GM04503 (cell line): ENCODE measurements at places on chromosomes 2 and 18.
A peak's percentile ranks its signal among the peaks of the same experiment; 100 is the strongest.

DNA sequence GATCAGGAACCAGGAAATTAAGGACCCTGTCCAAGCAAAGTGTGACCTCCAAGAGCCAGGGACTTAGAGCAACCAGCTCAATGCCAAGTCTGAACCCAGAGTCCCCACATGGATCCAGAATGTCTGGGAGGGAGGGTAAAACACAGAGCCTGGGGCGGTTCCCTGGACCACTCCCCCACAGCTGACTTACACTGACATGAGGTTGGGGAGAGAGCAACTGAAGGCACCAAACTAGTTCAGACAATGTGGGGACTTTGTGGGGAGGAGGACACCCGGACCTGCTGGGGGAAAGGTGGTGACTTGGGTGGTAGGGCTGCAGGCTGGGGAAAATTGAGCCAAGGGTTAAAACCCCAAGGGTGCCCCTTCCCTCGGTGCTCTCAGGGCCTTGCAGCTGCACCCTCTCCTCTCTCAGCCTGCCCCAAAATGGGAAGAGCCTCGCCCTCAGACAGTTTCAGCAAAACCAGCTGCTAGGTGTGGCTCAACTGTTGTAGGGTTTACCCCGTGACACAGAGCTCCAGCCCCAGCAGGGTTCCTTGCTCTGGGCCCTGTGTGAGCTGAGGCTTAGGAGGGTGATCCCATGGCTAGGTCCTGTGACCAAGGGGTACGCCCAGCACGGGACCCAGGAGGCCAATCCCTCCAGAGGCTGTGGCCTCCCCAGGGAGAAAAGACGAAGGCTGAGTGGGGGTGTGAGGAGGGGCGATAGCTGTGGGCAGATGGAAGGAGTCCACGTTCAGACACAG is 28.6 kb downstream of the MARCO start:
- no peak for DNase-seq

DNA sequence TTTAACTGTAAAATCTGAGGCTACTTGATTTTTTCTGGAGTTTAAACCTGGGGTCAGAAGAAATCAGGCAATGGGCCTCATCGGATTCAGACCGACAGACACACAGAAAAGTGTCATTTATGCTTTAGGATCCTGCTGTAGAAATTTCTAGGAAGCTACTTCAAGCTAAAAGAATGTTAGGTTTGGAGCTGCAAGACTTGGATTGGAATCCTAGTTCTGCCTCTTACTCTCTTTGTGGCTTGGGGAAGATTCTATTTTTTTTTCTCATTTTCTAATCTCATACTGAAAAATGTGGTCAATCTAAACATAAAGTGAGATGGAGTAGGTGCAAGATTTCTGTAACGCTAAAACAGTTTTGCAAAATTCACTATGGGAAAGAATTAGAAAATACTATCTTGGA is 48.8 kb upstream of the KCNE4 start:
- DNase-seq, result no peak

- peak; percentile 85 for DNase-seq
Measured at GRCh38 chr2:157468931-157469708, 25.2 kb upstream of the CYTIP start.

- no peak for DNase-seq
Measured at GRCh38 chr2:1011006-1011405, 60.4 kb downstream of the SNTG2 start.

DNA sequence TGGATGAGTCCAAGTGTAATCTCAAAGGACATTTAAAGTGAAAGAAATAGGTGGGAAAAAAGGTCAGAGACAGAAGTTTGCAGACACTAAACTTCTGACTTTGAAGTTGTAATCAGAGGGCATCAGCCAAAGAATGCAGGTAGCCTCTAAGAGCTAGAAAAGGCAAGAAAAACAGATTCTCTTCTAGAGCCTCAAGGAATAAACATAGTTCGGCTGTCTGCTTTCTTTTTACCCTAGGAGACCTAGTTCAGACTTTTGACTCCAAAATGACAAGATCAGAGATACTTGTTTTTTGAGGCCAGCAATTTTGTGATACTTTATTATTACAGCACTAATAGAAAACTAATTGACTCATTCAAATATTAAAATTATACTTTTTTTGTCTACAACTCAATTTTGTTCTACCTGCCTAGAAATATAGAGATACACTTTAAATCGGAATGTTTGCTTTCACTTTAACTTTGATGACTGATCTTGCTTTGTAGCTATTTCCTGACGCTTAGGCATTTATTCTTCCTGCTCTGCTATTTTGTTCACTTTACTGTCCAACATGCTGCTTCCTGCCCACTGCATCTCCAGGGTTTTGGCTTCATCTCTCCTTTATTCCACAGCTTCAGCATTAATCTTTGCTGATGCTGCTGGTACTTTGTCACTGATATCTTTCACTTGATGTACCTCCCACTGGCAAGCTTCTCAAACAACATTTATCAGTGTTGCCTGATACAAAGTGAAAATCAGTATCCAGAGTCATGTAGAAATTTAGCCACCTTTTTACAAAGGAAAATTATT is 272.5 kb downstream of the DSEL start:
- no peak for DNase-seq

DNA sequence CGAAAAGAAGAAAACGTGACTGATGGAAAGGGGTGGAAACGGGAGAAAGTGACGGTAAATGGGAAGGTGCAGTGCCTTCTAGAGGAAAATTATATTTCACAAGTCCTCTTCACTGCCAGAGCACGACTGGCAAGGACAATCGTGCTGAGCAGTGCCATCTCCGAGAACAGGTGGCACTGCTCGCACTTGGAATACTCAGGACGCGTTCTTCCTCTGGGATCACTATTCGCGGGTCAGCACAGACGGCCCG is 364 bp downstream of the STAT1 start:
- DNase-seq, result no peak

- no peak for DNase-seq
Measured at GRCh38 chr18:34370704-34371395, 146.1 kb upstream of the NOL4 start.

DNA sequence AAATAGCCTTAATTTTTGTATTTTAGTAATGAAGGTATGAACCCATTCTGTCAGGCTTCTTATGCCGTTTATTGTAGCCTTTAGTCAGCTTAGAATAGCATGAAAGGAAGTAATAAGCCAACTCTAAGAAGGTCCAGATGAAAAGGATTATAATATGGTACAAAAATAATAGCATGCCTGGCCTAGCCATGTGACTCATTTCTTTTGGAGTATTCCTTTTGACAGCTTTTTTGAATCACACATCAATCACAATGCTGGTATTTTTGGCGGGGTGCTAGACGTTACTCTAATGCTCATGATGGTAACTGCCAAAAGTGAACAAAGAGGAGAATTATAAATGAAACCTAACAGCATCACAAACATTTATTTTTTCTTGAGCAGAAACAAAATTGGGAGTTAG is 19.9 kb downstream of the FMNL2 start:
- no peak for DNase-seq

DNA sequence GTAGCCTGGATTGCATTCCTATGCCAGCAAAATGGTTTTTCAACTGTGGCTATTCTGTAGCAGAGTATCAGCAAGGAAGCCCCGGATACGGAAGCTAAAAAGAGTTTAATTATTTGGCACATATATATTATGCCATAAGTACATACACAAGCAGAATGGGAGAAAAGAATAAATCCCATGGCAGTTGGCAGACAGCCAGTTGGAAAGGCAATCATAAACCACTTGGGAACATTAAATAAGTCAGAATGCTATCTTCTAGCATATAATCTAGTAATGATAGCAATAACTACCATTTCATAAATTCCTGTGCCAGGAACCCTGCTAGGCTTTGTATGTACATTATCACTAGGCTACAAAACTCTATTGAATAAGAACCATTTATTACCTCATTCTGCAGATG is 26.0 kb downstream of the GALNT5 start:
- no peak for DNase-seq

- no peak for DNase-seq
Measured at GRCh38 chr18:80175451-80176204, 66.6 kb downstream of the ADNP2 start.

DNA sequence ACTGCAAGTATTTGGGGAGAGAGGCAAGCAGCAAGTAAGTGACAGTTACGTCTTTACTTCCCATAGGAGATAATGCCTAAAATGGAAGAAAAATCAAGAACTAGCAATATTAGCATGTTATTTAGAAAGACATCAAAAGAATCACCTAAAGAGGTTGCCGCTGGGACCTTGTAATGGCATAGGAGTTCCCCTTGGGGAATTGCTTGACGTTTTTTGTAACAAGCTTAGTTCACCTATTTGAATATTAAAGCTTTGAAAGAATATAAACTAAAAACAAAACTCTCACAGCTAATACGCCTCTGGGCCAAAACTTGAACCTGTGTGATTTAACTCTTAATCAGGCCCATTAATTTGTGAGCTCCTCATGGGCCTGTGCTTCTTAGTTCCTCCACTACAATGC is 89.0 kb downstream of the AAK1 start:
- DNase-seq, result no peak

GRCh38 chr2:128584296-128584890 is 265.7 kb upstream of the HS6ST1 start:
- peak; percentile 85 for DNase-seq

GRCh38 chr2:119253760-119254600 is 30.3 kb downstream of the STEAP3 start:
- DNase-seq, result no peak

DNA sequence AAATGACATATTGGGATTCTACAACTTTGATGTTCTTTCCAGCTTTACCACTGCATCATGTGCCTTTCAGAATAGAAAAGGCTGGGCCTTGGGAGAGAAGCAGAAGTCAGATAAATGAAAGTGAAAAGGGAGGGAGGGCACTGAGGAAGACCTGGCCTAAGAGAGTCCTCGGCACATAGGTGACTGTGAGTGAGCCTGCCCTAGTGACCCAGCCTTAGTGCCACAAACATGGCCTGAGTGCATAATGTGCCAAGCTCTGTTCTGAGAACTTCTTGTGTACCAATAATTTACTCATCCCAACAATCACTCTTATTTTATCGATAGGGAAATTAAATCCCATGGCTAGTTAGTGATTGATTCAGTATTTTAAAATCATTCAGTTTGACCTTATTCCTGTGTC is 436.6 kb downstream of the LRP1B start:
- no peak for DNase-seq
